ENCODE measurements at places on chromosomes 3 and 15. TPM values are rescaled to one million over a fixed set of nuclear protein-coding genes. Genes with fewer than 3 reads are reported as not detected.

DNA sequence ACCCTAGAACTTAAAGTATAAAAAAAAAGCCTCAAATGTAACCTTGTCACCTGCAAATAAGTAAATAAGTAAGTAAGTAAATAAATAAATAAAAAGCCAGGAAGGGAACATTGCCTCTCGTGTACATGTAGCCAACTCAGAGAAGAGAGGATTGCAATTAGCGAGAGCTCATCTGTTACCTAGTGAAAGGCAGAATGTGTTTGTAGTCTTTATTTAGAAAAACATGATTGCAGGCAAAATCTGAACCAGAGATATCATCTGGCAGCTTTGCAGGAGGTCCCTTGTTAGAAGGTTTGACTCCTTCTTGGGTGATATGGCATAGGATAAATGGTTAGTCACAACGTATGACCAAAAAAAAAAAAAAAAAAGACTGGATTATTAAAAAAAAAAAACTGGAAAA, 71.6 kb upstream of the SYN2 start:
- no peaks in the 10 kb centered on the region for H3K36me3 ChIP-seq
- H3K4me3 ChIP-seq, result no peak overlapping the region
- no peaks in the 10 kb centered on the region for H3K4me1 ChIP-seq
- no peak for DNase-seq

- DNase-seq, result no peak
- H3K4me1 ChIP-seq, result peaks cover 13% of the 10 kb centered on the region
- H3K27ac ChIP-seq, result no peak overlapping the region
- no peaks in the 10 kb centered on the region for H3K27me3 ChIP-seq
- H3K4me3 ChIP-seq, result no peak overlapping the region
- no peaks in the 10 kb centered on the region for H3K36me3 ChIP-seq
These were observed 153.0 kb upstream of the SMAD3 start for GRCh38 chr15:66912441-66912840.

- no peaks in the 10 kb centered on the region for H3K27me3 ChIP-seq
- no peaks in the 10 kb centered on the region for H3K36me3 ChIP-seq
- H3K4me1 ChIP-seq, result no peaks in the 10 kb centered on the region
- DNase-seq, result no peak
- no peak overlapping the region for H3K27ac ChIP-seq
- H3K4me3 ChIP-seq, result no peak overlapping the region
These were observed 234.2 kb downstream of the WNT5A start for GRCh38 chr3:55252921-55253320.

DNA sequence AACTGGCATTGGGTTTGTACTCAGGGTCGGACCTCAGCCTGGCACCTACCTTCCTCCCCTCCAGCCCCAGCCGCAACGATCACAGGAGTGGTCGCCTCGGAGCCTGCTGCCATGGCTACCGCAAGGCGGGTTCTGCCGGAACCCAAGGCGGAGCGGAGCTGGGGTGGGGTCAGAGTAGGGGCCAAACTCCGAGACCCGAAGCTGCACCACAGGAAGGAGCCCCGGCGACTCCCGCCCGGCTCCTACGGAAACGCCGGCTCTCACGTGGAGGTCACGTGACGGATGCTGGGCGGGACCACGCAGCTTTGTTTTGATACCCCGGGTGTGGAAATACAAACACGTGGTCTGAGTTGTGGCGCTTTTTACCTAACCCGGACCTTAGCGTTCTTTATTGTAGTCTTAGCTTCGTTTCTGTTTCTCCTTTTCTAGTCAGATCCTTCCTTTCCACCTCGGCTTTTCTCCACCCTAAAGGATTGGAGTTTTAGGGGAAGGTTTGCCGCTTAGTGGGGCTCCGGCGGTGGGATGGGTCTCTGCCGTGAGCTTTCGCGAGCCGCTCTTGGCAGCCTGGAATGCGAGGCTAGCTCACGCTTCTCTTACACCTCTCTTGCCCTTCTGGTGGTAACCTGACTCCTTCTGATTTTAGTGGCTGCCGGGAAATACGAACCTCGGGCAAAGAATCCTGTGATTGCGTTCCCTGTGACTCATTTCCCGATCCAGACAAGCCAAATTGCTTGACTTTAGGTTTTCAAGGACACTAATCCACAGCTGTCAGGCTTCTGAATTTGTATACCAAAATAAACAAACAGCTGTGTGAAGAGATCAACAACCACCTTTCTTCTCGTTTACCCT, at the start of gene HSPBAP1:
Gene HSPBAP1 (minus strand): TSS at position 264 of the 849 bp plus-strand sequence. CDS start 151 bp downstream, at position 113.
- DNase-seq, result peak; percentile 74
- peak within 1 kb of the TSS; percentile 100 for H3K27ac ChIP-seq
- peak within 1 kb of the TSS; percentile 89 for H3K4me3 ChIP-seq
- H3K36me3 ChIP-seq, result no peaks in the 10 kb centered on the region
- H3K27me3 ChIP-seq, result no peaks in the 10 kb centered on the region

- DNase-seq, result peak; percentile 66
- no peak overlapping the region for H3K4me3 ChIP-seq
- no peak overlapping the region for H3K27ac ChIP-seq
These were observed 34.3 kb downstream of the CCR3 start for GRCh38 chr3:46276497-46277099.

NR2E3 gene
- total RNA-seq, result not detected

GP9 gene
- total RNA-seq, result not detected

GPR171 gene
- 3.2 TPM for total RNA-seq

Data from ascending aorta (tissue), 2 donors.